Activated CD8-positive, alpha-beta T cell treated with anti-CD3 and anti-CD28 coated beads for 36 hours (primary cell): ENCODE measurements at places on chromosomes 7 and 10. TPM values are rescaled to one million over a fixed set of nuclear protein-coding genes. Genes with fewer than 3 reads are reported as not detected.

The GNG11 gene
- total RNA-seq: not detected

The TFEC gene
- total RNA-seq: not detected

The FFAR4 gene
- not detected for total RNA-seq

The NKX2-3 gene
- not detected for total RNA-seq

The IFIT1 gene
- 6.1 TPM for total RNA-seq

The PCLO gene
- not detected for total RNA-seq

The OR9A2 gene
- total RNA-seq: not detected

The MSMB gene
- total RNA-seq: not detected

The C10orf67 gene
- 0.32 TPM for total RNA-seq

The ADAM12 gene
- 1.3 TPM for total RNA-seq

The DNAJB12 gene
- total RNA-seq: 17.5 TPM

The CALHM1 gene
- not detected for total RNA-seq

The MARCHF5 gene
- total RNA-seq: 29.3 TPM

The LIPM gene
- not detected for total RNA-seq

The STYXL1 gene
- total RNA-seq: 26.9 TPM

The GRID2IP gene
- 0.23 TPM for total RNA-seq

The PGAM2 gene
- total RNA-seq: 0.49 TPM

The PARG gene
- total RNA-seq: 26.7 TPM

The HPSE2 gene
- total RNA-seq: not detected

The MNX1 gene
- not detected for total RNA-seq

The LIMK1 gene
- 20.8 TPM for total RNA-seq

The WNT16 gene
- not detected for total RNA-seq

The CCSER2 gene
- total RNA-seq: 57.5 TPM
